ENCODE measurements at places on chromosomes 7 and 10. TPM values are rescaled to one million over a fixed set of nuclear protein-coding genes. Genes with fewer than 3 reads are reported as not detected.

Gene LAMB1
- total RNA-seq = not detected

Gene AGBL3
- 6.2 TPM for total RNA-seq

Gene ITPRID1
- total RNA-seq = not detected

Gene SLC26A5
- total RNA-seq = not detected

GRCh38 chr7:123792547-123792946 lies 43.7 kb upstream of the WASL start:
- no peak for DNase-seq

DNA sequence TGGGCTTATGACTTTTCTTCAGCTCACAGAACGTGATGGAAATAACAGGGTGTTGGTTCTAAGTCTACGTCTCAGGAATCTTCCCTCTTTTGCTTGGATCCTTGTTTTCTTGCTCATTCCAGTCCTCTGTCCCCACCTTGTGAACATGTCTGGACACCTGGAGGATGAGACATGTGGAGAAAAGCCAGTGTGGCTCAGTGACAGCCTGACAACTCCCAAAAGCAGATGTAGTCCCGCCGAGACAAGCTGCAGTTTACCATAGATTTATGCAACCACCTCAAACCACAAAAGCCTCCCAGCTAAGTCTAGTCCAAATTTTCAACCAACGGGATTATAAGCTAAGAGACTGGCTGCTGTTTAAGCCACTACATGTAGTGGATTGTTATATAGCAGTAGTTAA lies 476.1 kb downstream of the SH2D4B start:
- no peak for DNase-seq

DNA sequence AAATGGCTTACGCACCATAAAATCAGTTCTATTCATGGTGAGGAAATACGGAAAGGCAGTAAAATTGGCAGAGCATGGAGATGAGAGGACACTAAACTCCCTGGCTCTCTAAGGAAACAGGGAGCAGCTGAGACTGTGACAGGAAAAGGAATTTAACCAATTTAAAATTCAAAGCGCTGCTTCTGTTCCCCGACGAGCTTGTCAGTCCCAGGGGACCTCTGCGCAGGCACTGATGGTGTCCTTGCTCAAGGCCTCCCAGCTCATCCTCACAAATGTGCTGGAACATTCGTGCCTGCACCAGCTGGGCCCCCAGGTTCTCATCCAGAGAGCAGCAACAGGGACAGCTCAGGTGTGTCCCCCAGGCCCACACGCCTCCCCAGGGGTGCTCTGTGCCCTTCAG lies 101.4 kb downstream of the MAD1L1 start:
- DNase-seq = no peak

DNA sequence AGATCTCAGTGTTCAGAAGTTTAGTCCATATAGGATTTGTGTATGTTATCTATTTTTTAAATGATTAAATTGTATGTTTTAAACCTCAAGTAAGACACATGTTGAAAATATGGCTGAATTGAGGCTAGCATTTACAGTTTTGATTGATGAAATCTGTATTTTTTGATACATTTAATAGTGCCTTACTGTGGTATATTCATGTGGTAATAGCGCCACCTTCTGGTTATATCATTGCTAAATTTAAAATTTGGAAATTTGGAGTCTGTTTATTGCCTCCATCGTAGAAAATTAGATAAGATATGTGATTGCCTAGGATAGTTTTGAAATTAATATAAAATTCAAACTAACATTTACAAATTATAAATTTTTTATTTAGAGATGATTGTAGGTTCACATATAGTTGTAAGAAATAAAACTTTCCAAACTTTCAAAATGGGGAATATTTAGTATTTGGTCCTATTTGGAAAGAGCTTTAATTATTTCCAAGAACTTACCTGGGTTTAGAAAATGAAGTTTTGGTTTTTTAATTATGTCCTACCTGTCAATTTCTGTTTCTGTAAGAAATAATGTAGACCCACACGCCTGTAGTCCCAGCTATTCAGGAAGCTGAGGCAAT lies 19.1 kb upstream of the ARMS2 start:
- peak; percentile 54 for DNase-seq

DNA sequence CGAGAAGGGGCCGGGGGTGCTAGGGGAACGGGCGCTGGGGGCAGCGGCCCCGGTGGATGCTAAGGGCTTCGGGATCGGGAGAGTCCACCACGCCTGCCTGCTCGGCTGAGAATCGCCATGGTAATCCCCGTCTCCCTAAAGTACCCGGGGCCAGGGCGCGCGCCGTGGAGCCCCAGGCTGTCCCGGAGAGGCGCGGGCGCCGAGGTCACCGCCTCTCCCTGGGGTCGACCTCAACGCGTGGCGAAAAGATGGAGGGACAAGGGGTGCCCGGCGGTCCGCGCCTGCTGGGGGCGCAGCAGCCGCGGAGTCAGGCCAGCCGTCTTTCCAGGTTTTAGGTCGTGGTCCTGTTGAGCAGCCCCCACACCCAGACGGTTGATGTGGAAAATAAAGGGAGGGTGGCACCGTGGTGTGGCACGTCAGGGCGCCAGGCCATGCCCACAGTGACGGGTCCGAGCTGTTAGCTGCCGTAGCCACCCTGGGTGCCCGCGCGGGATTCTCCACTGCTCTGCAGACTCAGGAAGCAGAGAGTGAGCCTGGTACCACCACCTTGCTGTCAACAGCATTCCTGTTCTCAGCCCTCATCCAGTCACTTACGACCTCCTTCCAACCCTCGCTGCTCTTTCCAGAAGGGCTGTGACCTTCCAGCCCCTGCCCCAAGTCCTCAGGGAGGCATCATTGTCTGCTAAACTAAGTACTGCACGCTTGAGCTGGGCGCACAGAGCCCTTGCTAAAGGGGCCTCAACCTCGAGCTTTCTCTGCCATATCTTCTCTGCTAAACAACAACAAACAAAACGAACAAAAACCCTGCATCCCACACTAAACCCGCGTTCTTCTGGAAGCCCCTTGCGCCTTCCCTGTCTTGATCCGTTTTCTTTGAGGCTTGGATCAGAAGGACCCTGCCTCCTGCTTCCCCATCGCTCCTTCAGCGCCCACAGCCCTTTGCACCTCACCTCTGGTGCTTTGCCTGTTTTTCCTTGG lies 666 bp downstream of the SMKR1 start:
- DNase-seq = no peak

GRCh38 chr7:21651697-21652096 lies 108.9 kb downstream of the DNAH11 start:
- DNase-seq = no peak

DNA sequence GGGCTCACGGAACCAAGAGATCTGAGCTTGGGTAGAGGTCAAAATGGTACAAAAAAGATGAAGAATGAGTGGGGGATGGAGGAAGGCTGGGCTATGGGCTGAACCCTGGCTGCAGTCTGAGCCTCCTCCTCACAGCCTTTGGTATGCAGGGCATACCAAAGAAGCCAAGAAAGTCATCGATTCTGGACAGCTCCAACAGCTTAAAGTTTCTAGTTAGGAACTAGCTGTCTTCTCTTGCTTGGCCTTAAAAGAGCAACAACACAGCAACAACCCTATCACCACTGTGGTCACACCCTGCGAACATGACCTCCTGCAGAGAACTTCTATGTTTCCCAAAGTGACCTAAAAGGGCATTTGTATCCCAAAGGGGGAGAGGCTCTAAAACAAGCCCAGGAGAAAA lies 126.1 kb upstream of the EFCAB10 start:
- DNase-seq = no peak

DNA sequence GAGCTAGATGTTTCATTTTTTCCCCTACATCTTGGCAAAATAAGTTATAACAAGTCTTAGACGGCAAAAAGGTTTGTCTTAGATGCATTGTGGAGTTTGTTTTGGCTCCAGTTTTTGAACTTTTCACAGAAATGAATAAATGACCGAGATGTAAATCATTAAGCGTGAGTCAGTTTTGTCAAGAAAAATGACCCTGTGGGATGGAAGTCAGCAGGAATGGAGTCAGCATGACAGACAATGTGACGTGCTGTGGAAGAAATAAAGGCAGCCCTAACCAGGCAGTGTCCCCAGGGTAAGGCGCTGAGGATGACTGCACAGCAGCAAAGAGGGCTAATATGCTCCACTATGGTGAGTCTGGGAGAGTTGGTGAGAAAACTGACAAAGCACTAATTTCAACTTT lies 163.2 kb downstream of the NOC3L start:
- no peak for DNase-seq

GRCh38 chr10:59087486-59087885 lies 89.0 kb upstream of the PHYHIPL start:
- no peak for DNase-seq

Data from CD4-positive, alpha-beta memory T cell (primary cell).